ENCODE measurements at places on chromosomes 3 and 15.

GRCh38 chr15:38085114-38085513, 150.7 kb downstream of the TMCO5A start:
- no peak for DNase-seq

DNA sequence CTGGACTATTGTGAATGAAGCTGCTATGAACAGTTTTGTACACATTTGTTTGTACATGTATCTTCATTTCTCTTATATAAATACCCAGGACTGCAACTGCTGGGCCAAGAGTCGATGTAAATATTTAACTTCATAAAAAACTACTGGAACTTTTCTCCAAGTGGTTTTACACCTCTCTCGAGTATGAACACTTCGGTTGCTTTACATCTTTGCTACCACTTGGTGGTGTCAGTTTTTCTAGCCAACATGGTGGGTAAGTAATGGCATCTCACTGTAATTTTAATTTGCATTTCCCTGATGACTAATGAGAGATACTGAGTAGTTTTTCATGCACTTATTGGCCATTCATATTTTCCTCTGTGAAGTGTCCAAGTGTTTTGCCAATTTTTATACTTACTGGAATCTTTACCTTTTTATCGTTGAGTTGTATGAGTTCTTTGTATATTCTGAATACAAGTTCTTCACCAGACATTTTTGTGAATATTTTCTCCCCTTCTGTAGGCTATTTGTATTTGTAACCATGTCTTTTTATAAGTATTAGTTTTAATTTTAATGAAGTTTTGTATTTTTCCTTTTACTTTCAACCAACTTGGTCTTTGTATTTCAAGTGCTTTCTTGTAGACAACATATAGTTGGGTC, 44.4 kb downstream of the PCOLCE2 start:
- DNase-seq: no peak

GRCh38 chr3:88779482-88779881, 327.9 kb upstream of the EPHA3 start:
- DNase-seq: no peak

GRCh38 chr15:48520376-48521155, 124.9 kb downstream of the FBN1 start:
- DNase-seq: no peak

DNA sequence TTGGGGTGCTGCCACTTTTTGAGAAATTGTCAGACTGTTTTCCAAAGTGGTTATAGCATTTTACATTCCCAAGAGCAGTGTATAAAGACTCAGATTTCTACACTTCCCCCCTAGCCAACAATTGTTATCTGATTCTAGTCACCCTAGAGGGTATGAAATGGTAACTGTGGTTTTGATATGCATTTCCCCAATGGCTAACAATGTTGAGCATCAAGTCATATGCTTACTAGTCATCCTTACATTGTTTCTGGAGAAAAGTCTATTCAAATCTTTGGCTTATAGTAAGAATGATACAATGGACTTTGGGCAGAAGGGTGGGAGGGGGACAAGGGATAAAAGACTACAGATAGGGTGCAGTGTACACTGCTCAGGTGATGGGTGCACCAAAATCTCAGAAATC, 73.3 kb downstream of the CSNK1G1 start:
- DNase-seq: no peak

DNA sequence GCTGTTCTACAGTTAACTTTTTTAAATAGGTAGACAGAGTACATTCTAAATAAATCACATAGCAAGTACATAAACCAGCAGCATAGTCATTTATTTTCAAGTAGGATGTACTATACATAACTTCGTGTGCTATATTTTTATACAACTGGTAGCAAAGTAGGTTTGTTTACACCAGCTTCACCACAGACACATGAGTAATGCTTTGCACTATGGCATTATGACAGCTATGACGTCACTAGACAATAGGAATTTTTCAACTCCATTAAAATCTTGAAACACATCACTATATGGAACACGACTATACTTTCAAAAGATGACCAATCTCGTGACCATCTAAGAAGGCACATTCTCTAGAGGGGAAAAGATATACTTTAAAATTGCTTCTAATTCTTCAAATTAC, 3.5 kb downstream of the TEX55 start:
- DNase-seq: no peak

DNA sequence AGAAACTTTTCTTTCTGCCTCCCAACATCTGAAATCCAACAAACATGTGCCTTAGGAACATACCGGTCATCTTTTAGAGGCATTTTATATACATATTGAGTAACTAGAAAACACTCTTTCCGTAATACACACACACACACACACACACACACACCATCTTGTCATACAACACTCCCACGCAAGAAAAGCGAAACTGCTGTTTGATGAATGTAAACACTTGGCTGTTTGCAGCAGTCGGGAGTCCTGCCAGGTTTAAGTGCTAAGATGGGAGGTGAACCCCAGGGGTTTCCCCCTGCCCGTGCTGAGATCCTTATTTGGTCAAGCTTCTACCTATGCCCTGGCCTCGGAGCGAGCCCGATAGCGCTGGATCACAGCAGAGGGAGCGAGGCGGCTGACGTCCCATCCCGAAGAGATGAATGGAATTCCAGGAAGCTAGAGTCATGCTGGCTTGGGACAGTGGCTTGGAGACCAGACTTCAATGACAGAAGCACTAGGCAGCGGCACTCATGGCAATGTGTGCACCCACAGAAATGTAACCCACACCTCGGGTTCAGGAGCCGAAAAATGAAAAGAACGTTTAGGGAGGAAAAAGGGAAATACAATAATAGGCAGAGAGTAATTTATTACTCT, 1.3 kb upstream of the THBS1 start:
- no peak for DNase-seq

DNA sequence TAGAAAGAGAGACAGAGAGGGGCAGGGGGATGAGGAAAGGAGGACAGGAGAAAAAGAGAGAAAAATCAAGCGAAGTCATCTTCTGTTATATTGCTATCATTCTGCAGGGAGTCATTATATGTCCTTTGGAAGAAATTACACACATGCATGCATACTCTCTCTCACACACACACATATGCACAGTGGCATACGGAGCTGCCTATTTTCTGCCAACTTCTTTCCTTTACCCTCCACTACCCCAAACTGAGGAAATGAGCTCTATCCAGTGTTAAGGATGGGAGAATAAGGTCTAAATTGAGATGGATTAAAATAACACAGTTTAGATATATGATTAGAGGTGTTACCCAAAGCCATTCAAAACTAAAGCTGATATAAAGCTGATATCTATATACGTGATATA, 48.8 kb downstream of the PDZRN3 start:
- no peak for DNase-seq

- DNase-seq: no peak
Measured at GRCh38 chr3:151835751-151836525, 22.0 kb downstream of the AADAC start.
